DMS153 (cell line): ENCODE measurements at places on chromosomes 2 and 18.
A peak's percentile ranks its signal among the peaks of the same experiment; 100 is the strongest.

- peak; percentile 63 for DNase-seq
Observed at GRCh38 chr18:35030277-35030989, 10.8 kb upstream of the MAPRE2 start.

DNA sequence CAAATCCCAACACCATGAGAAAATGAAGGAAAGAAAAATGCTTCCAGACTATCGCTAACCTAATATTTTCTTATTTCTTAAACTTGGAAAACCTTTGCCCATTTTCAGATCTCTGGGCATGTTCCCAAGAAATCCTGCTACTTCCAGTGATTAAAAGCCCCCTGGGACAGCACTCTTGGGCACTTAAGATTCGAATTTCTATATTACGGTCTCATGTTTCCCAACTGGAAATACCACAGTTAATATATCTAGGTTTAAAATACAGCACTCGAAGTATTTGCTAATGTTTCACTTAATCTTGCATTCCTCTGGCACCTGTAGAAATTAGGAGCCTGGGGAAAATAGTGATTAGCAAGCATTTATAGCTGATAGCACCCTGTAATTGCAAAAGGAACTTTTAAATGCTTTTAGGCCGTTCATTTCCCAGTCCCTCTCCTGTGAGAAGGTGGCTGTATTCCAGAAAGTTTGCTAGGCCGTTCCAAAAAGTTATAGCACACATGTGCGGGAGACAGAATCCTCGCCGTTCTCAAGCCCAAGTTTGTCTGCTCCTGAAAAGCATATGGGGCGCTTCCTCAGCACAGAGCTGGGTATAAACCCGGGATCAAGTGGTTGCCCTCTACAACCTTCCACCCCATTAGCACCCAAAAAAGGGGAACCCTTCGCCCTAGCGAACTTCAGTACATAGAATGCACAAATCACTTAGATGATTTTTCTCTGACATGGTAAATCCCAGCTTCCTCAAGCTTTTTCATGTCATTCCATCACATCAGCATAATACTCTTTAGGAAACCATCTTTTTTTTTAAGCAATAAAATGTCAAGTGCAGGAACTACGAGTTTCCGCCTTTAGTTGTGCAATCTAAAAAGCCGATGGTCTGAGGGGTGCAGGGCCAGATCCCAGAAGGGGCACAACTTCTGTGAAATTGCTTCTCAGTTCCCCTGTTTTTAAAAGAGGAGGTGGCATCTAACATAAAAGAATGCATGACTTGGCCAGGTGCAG, 60.6 kb downstream of the DIPK1C start:
- no peak for DNase-seq

- DNase-seq, result no peak
Observed at GRCh38 chr2:163401481-163401880, 334.3 kb downstream of the FIGN start.

DNA sequence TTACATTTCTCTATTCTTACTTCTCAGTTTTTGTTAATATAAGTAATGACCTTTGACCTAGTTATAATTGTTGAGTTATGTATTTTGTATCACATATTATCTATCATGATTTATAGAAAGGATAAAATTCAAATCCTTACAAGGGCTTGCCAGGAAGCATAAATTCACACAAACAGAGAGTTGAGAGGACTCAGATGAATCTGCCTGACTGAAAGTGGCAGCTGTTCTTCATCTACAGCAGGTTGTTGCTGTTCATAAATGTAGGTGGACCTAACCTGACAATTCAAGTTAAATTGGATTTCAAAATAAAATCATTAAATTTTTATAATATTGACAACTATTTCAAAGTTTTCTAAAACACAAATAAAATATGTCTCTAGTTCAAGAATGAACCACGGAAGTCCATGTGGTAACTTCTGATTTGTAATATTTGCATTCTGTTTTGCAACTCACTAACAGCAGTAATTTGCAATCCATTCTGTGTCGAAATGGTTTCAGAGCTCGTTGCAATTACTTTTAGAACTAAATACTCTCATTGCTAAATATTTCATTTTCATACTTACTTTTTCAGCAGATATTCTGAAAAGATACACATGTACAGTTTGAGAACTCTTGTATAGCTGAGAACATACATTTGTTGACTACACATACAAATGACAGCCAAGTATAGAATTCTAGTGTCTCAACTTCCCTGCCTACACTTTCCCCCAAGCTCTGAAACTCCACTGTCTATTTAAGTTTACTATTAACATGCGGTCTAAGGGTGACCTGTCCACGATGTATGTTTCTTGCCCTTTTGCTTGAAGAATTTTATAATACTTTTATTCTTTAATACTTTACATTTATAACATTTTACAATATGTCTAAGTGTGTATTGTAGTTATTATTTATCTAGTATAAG, 25.7 kb downstream of the SCN7A start:
- no peak for DNase-seq

- DNase-seq, result no peak
Observed at GRCh38 chr2:24047703-24048033, 477 bp upstream of the WDCP start.

GRCh38 chr2:45776160-45776955, 124.9 kb downstream of the PRKCE start:
- DNase-seq, result no peak

- DNase-seq, result no peak
Observed at GRCh38 chr18:9392726-9393125, 58.2 kb downstream of the TWSG1 start.

DNA sequence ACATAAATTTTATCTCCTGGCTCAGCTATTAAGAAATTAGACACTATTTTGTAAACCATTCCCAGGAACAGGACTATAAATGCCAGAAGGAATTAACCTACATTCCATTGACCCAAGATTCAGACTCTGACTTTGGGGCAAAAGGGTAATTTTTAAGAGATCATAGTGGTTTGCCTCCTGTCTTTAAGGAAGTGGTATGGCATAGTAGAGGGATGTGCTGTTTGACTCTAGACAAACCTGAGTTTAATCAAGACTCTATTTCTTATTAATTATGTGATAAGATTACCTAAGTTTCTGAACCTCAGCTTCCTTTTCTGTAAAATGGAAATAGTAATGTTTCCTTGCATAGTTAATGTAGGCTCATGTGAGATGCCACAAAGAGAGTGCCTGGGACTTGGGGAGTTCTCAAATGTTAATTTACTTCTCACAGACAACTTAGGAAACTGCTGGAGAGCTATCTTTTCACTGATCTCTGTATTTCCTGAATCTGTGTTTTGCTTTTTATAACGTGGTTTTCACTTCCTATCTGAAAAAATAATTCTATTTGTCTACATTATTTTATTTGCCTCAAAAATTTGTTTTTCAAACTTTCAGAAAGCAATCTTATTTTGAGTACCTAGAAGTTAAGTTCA, 11.9 kb upstream of the SLC40A1 start:
- DNase-seq, result no peak
